Neural crest cell (in vitro differentiated cells): ENCODE measurements at places on chromosomes 5 and 9.

DNA sequence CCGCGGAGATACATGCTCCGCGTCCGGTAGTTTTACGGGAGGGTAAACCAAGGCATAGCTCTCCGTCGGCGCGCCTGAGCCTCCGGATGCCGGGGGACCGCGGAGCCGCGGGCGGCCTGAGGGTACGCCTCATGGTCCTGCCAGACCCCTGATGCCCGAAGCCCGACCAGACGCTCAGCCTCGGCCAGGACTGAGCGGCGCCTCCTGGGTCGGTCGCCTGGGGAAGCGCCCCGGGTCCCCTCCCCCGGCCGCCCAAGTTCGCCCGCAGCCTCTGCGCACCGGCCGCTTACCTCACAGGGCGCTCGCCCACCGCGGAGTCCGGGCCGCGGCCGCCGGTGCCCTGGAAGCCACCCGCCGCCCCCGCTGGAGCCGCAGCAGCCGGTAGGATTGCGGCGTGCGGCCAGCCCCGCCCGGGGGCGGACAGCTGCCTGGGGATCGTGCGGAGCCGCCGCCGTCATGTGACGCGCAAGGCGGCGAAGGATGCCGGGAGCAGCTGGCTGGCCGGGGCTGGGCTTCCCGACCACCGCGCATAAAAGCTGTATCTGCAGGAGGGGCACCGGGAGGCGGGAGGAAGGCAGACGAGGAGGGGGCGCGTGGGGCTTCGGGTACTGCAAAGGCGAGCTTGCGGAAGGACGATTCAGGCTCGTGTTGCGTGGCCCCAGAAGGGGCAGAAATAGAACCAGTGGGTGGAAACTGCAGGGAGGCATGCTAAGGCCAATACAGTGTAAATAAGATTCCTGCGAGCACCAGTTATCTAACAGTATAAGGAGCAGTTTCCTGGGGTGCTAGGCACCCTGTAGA lies at the start of gene FBXO10:
Gene FBXO10 (minus strand): TSS at position 460 of the 801 bp plus-strand sequence. CDS start 34,612 bp downstream, outside the sequence.
- peak; percentile 79 for DNase-seq
- H3K27me3 ChIP-seq = no peaks in the 10 kb centered on the region
- H3K27ac ChIP-seq = peak within 1 kb of the TSS; percentile 96
- peaks cover 36% of the 10 kb centered on the region for H3K4me1 ChIP-seq
- H3K4me3 ChIP-seq = peak within 1 kb of the TSS; percentile 95

DNA sequence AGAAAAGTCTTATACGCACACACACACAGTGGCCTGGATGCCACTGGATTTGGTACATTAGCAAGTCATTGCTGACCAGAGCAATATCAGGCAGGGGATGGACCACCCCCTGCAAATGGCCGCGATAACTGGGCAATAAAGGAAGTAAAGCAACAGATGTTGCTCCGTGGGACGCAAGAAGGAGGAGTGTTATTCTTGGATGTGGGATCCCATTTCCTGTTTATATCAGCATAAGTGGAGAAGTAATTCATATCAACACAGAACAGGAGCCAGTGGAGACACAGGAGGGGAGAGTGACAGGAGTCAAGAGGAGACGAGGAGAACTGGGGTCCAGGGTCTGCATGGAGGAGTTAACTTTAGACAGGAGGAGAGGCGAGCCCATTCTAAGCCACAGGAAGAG lies 18.4 kb downstream of the RUFY1 start:
- no peaks in the 10 kb centered on the region for H3K4me1 ChIP-seq
- peak overlapping the region; percentile 13 for H3K27ac ChIP-seq
- H3K36me3 ChIP-seq = peaks cover 11% of the 10 kb centered on the region
- DNase-seq = no peak

DNA sequence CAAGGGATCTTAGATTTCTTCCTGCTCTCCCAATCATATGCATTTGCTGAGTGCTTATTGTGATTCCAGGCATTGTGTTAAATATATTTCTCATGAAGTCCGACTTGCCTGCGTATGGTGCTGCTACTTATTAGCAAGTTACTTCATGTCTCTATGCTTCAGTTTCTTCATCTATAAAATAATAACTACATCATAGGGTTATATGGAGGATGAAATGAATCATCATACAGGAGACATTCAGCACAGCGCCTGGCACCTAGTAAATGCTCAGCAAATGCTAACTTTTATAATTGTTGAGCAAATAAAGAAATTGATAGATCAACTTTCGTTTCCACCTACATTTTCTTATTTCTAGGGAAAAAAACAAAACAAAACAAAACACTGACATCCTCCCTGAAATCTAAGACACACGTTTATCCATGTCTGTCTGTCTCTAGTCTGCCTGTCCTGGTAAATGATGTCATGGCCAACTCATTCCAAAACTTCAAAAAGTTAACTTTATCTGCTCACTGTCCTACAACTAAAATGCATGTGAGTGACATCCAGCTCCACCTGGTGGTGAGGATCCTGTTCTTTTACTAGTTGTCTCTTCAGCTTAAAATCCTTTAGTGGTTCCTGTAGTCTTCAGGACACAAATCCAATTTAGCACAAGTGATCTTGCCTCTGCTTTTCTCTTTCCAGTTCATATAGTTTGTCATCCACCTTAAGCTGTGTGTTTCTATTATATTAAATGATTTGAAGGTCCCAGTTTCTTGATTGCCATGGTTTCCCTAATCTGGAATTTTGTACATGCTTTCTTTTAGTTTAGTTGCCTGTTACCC lies 27.7 kb downstream of the PPP3R2 start:
- H3K36me3 ChIP-seq = peaks cover 27% of the 10 kb centered on the region
- DNase-seq = no peak
- H3K4me3 ChIP-seq = no peak overlapping the region
- H3K4me1 ChIP-seq = no peaks in the 10 kb centered on the region
- H3K27ac ChIP-seq = no peak overlapping the region

DNA sequence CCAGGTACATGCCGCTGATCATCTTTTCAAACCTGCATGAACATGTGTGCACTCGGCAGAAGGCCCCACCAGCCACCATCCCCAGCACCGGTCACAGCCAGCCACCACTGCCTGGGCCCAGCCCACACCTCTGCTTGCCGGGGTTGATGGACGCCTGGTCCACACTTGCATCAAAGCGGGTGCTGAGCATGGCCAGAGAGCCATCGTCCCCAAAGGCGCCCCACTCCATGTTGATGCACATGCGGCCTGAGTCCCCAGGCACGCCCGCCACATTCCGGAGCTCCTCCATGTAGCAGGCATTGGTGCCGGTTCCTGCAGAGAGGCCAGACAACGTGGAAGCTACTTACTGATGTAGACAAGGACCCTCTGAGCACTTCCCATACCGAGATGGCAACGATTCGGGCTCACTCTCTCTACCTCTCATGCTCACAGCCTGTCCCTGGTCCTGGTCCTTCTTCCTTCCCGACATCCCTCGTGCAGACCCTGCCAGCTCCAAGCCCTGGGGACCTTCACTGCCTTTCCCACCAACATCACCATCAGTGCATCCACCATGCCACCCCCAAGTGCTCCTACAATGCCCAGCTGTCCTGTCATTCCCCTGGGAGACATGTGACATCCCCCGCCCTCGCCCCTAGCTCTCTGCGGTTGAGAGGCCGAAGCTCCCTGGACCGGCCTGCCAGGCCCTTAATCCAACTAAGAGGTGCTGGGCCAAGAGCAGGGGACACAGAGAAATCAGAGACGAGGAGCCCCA lies 17.2 kb downstream of the HK3 start:
- no peak for DNase-seq
- H3K4me1 ChIP-seq = peaks cover 19% of the 10 kb centered on the region
- no peak overlapping the region for H3K4me3 ChIP-seq
- H3K36me3 ChIP-seq = no peaks in the 10 kb centered on the region
- peaks cover 16% of the 10 kb centered on the region for H3K27me3 ChIP-seq
- peak overlapping the region; percentile 28 for H3K27ac ChIP-seq

GRCh38 chr9:106878934-106879333 lies 16.0 kb downstream of the ZNF462 start:
- H3K36me3 ChIP-seq = peaks cover 29% of the 10 kb centered on the region
- peak overlapping the region; percentile 33 for H3K4me3 ChIP-seq
- H3K27me3 ChIP-seq = no peaks in the 10 kb centered on the region
- H3K4me1 ChIP-seq = peaks cover 65% of the 10 kb centered on the region
- peak overlapping the region; percentile 92 for H3K27ac ChIP-seq

GRCh38 chr9:22041775-22042174 lies 32.7 kb upstream of the CDKN2B start:
- no peak overlapping the region for H3K4me3 ChIP-seq
- no peak overlapping the region for H3K27ac ChIP-seq
- H3K27me3 ChIP-seq = peaks cover 23% of the 10 kb centered on the region
- H3K36me3 ChIP-seq = no peaks in the 10 kb centered on the region

DNA sequence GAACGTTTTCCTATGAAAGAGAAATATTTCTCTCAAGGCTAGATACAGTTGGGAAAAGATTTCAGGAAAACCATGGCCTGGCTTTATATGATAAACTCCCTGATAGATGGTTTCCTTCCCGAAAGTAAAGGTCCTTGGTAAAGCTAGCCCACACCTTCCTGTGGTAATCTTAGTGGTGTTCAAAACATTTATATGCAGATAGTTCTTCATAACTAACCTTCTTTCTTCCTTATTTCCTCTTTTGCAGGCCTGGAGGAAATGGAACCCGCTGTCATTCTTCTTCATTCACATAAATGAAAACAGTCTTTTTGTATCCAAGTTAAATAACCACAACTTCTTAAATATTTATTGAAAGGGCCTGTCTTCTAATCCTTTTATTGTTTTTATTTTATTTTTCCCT lies 474.0 kb upstream of the ACTBL2 start:
- no peaks in the 10 kb centered on the region for H3K27me3 ChIP-seq
- H3K36me3 ChIP-seq = no peaks in the 10 kb centered on the region
- no peak overlapping the region for H3K4me3 ChIP-seq
- no peak overlapping the region for H3K27ac ChIP-seq
- no peaks in the 10 kb centered on the region for H3K4me1 ChIP-seq
- no peak for DNase-seq

DNA sequence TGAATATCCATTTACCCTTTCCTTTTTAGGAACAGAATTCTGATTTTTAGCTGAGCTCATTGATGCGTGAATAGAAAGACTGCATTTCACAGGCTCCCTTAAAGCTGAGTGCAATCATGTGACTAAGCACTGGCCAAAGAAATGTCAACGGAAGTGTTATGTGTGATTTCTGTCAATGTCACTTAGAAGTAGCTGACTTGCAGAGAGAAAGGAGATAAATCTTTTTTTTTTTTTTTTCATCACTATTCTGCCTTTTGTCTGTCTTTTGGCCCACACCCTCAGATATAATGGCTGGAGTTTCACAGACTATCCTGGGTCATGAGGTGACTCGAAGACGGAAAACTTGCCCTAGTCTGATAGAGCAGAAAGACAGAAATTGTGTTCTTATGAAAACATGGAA lies 39.3 kb upstream of the SLC27A6 start:
- no peaks in the 10 kb centered on the region for H3K27me3 ChIP-seq
- H3K4me3 ChIP-seq = no peak overlapping the region
- no peaks in the 10 kb centered on the region for H3K4me1 ChIP-seq
- H3K27ac ChIP-seq = no peak overlapping the region
- H3K36me3 ChIP-seq = no peaks in the 10 kb centered on the region
- DNase-seq = no peak

DNA sequence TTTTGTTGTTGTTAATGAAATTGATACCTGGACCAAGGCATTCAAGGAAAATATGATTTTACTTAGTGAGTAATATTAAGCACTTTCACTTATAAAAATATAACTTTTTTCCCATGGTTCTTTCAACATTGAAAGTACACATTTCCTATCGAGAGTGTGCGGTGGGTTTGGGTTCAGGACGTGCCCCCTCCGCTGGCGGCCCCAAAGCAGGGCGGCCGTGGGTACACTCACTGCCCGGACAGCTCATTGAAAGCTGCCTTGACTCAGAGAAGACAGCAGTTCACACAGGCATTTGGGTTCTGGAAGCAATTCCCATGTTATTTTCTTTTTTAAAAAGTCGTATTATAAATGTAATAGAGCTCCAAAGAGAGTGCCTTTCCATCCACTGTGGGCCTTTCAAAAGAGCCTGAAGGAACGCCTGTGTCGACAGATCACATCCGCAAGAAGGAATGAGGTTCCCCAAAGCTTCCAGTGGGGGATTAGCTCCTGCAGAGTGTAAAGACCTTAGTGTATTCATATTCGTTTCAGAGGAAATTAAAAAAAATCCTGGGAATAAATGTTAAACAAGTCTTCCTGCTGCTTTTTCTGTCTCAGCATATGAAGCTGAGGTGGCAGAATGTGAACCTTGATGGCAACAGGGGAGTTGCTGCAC lies 74.3 kb downstream of the PRDM6 start:
- no peak for DNase-seq
- H3K4me3 ChIP-seq = no peak overlapping the region
- H3K27ac ChIP-seq = no peak overlapping the region
- no peaks in the 10 kb centered on the region for H3K4me1 ChIP-seq
- no peaks in the 10 kb centered on the region for H3K27me3 ChIP-seq

- H3K36me3 ChIP-seq = no peaks in the 10 kb centered on the region
- H3K27ac ChIP-seq = no peak overlapping the region
- DNase-seq = no peak
- peaks cover 7% of the 10 kb centered on the region for H3K27me3 ChIP-seq
- no peak overlapping the region for H3K4me3 ChIP-seq
These were observed 89.3 kb upstream of the ADAMTS16 start for GRCh38 chr5:5050801-5051200.

GRCh38 chr5:179731791-179732411 lies 721 bp upstream of the MAML1 start:
- H3K27me3 ChIP-seq = peaks cover 3% of the 10 kb centered on the region
- peaks cover 7% of the 10 kb centered on the region for H3K36me3 ChIP-seq
- peak overlapping the region; percentile 76 for H3K27ac ChIP-seq
- peak; percentile 12 for DNase-seq
- H3K4me3 ChIP-seq = peak overlapping the region; percentile 91

- no peak for DNase-seq
- no peak overlapping the region for H3K4me3 ChIP-seq
- no peak overlapping the region for H3K27ac ChIP-seq
- no peaks in the 10 kb centered on the region for H3K36me3 ChIP-seq
- H3K27me3 ChIP-seq = peaks cover 3% of the 10 kb centered on the region
These were observed 3.8 kb downstream of the CCDC152 start for GRCh38 chr5:42760426-42760825.

- H3K4me3 ChIP-seq = no peak overlapping the region
- no peak for DNase-seq
- H3K27ac ChIP-seq = no peak overlapping the region
- no peaks in the 10 kb centered on the region for H3K36me3 ChIP-seq
- no peaks in the 10 kb centered on the region for H3K27me3 ChIP-seq
- peaks cover 7% of the 10 kb centered on the region for H3K4me1 ChIP-seq
These were observed 159.5 kb upstream of the CHD1 start for GRCh38 chr5:99088309-99088708.

DNA sequence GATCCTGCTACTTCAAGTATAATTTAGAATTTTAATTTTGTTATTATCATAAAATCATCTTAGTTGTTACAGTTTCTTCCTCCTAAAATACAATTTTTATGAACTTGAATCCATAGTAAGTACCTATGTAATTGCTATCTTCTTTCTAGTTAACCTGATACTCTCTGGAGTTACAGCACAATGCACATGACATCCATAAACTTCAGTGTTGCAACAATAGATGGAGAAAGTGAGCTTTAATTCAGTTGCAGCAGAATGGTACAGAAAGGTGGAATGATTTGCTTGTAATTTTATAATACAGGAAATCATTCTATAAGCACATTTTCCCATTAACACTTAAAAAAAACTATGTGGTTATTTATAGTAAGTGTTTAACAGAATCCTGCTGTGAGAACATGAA lies 372.0 kb downstream of the CDH9 start:
- H3K27ac ChIP-seq = no peak overlapping the region
- no peaks in the 10 kb centered on the region for H3K36me3 ChIP-seq
- DNase-seq = no peak
- no peaks in the 10 kb centered on the region for H3K27me3 ChIP-seq
- H3K4me3 ChIP-seq = no peak overlapping the region
- H3K4me1 ChIP-seq = no peaks in the 10 kb centered on the region

GRCh38 chr5:98954392-98955028 lies 25.7 kb upstream of the CHD1 start:
- no peak overlapping the region for H3K4me3 ChIP-seq
- peak overlapping the region; percentile 37 for H3K27ac ChIP-seq
- peaks cover 2% of the 10 kb centered on the region for H3K36me3 ChIP-seq
- no peak for DNase-seq
- no peaks in the 10 kb centered on the region for H3K27me3 ChIP-seq
